ENCODE measurements at places on chromosomes 2 and 18. TPM values are rescaled to one million over a fixed set of nuclear protein-coding genes. Genes with fewer than 3 reads are reported as not detected.

- DNase-seq: no peak
These were observed 125.5 kb upstream of the EPC2 start for GRCh38 chr2:148519013-148519412.

C1GALT1C1L gene
- total RNA-seq: 1.2 TPM

DNA sequence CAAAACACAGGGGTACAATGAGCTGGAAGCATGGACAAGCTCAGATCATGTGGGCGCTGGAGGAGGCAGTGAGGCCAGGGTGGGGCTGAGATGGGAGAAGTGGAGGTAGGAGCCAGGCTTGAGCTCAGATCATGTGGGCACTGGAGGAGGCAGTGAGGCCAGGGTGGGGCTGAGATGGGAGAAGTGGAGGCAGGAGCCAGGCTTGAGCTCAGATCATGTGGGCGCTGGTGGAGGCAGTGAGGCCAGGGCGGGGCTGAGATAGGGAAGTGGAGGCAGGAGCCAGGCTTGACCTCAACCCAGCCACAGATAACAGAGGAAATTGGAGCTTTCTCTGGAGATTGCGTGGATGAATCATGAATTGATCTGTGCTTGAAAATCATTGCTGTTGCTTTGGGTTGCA, 48.3 kb upstream of the TMEM18 start:
- DNase-seq: no peak

- peak; percentile 0 for DNase-seq
These were observed 117.4 kb upstream of the RPRM start for GRCh38 chr2:153595939-153596338.

OXER1 gene
- 0.82 TPM for total RNA-seq

ST8SIA3 gene
- not detected for total RNA-seq

SP5 gene
- total RNA-seq: not detected

RGPD4 gene
- not detected for total RNA-seq

ZC3H15 gene
- total RNA-seq: 76.1 TPM

GRCh38 chr2:213566846-213567245, 282.6 kb downstream of the SPAG16 start:
- no peak for DNase-seq

ERFE gene
- 113 TPM for total RNA-seq

DNA sequence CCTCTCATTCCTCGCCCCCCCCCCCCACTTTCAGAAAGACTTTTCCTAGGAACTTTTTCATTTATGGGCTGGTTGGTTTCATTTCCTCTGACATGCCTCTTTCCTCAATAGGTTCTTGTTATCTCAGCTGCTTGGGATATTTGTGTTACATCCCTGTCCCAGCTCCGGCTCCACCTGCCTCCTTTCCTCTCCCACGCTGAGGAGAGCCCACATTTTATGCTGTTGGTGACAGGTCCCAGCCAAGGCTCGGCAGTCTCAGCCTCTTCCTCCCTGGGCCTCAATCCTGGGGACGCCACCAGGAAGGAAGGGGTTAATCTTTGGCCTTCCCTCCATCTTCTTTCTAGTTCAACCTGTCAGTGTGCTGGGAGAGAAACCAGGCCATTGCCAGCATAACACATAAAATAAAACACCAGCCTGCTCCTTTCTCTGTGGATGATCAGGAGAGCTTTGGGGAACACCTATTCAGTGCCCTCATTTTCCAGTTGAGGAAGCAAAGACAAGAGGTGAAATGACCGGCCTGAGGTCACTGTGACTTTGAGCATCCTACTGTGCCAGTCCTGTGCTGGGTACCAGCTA, 216.9 kb upstream of the TNP1 start:
- no peak for DNase-seq

- DNase-seq: no peak
These were observed 8.2 kb downstream of the WDR54 start for GRCh38 chr2:74429487-74430451.

DNA sequence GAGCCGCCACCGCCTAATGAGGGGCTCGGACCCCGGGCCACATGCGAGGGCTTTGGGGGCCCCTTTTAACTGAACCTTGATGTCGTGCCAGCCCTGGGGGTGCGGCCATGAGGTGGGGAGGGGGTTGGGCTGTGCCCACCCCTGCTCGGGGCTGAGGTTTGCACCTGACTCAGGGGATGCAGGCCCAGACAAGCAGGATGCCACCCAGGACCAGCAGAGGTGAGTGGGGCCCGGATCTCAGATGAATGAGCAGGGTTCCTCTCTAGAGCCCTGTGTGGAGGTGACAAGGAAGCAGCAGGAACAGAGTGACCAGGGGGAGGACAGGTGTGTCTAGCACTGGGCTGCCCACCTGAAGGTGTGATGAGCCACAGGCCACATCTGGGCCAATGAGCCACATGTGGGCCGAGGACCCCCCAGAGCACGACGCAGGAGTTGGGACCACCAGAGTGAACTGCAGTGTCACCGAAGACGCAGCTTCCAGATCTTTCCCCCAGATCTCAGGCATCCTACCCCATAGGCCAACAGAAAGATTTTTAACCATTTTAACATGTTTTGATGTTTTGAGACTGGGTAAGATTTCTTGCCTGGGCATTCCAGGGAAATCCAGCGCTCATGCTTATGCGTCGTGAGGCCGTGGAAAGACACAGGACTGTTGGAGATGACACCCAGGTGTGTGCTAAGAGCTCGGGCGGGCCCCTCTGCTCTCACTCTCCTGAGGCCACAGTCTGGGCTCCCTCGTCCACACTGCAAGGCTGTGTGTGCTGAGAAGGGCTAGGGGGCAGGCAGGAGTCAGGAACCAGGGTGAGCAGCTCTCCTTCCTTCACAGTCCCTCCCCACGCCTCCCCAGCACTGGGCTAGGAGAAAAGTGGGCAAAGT, 73.6 kb downstream of the DDX1 start:
- no peak for DNase-seq

LMAN1 gene
- total RNA-seq: 118 TPM

CHRND gene
- not detected for total RNA-seq

IL18R1 gene
- total RNA-seq: 5.1 TPM

SGPP2 gene
- 29.1 TPM for total RNA-seq

DNA sequence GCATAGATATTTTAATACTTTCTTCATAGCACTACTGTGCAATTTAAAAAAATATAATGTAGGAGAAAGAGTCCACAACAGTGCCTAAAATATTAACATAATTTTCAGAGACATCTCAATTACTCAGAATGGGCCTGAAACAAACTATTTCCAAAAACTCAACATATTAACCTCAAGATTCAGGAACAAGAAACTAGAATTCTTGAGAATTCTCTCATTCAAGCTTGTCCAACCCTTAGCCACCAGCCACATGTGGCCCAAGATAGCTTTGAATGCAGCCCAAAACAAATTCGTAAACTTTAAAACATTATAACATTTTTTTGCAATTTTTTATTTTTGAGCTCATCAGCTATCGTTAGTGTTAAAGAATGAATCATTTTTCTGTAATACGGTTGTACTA, 35.2 kb downstream of the LNPK start:
- no peak for DNase-seq

LRATD1 gene
- total RNA-seq: 11.4 TPM
